ENCODE measurements at places on chromosomes 5 and 9.
A peak's percentile ranks its signal among the peaks of the same experiment; 100 is the strongest.

- no peak for DNase-seq
These were observed 39.6 kb upstream of the RXRA start for GRCh38 chr9:134286471-134287245.

DNA sequence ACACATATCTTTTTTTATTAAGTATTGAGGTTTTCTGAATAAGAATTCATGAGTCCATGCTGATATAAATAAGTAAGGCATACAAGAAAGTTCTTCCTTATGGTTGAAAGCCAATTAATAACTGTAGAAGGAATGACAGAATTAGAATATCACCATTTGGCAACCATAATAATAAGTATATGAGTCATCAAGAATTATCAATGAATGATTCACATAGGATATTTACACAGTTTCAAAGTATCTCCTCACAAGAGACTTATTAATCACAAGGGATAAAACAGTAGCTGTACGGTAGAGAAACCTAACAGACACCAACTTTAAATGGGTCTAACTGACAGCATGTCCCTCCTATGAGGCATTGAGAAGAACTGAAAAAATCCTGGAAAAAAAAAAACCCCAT, 161.6 kb downstream of the NR3C1 start:
- DNase-seq, result no peak

DNA sequence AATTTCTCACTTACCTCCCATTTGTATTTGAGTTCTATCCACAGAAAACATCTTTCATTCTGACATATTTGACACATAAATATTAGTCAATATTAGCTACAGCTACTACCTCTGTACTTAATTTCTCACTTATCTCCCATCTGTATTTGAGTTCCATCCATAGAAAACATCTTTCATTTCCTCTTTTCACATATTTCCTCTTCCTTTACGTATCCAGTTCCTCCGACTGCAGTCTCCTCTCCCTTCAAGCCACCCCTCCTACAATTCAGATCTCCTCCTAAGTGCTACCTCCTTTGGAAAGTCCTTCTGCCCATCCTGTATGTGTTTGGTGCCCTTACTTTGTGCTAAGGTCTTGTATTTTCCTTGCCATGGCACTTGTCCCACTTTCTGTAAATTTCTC, 1.6 kb downstream of the SREK1IP1 start:
- no peak for DNase-seq

GRCh38 chr5:142145106-142145900, 36.7 kb downstream of the NDFIP1 start:
- DNase-seq, result peak; percentile 71

- DNase-seq, result no peak
These were observed 124.9 kb upstream of the ZNF462 start for GRCh38 chr9:106738109-106738508.

- no peak for DNase-seq
These were observed 83.8 kb upstream of the NMUR2 start for GRCh38 chr5:152488869-152489268.

DNA sequence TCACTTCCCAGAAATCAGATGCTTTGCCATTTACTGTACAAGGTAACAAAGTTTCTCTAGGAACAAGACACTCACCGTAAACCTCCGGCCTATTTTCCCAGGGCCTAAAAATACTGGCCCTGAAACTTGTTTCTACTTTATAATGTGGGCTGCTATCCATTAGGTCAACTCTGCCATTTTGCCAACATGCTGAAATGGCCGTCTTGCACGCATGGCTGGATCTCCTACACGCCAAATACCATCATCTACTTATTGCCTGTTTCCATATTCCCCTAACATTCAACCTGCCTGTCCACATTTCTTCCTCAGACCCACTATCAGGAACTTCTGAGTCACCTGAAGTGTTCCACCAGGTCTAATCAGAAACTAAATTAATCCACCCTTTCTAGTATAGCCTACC, 4.7 kb downstream of the TBCA start:
- no peak for DNase-seq

GRCh38 chr5:159878988-159879471, 37.3 kb upstream of the ADRA1B start:
- DNase-seq, result peak; percentile 58

DNA sequence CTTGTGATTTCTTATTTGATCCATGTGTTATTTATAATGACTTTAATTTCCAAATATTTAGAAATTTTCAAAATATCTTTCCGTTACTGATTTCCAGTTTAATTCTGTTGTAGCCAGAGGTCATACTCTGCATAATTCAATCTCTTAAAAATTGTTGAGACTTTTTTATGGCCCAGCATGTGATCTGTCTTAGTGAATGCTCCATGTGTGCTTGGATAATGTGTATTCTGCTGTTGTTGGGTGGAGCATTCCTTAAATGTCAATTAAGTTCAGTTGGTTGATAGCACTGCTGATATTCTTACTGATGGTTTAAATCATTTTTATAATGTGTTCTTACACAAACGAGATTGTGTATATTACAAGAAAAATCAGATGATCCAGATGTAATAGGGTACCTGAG, 180.8 kb downstream of the RGS3 start:
- DNase-seq, result no peak

DNA sequence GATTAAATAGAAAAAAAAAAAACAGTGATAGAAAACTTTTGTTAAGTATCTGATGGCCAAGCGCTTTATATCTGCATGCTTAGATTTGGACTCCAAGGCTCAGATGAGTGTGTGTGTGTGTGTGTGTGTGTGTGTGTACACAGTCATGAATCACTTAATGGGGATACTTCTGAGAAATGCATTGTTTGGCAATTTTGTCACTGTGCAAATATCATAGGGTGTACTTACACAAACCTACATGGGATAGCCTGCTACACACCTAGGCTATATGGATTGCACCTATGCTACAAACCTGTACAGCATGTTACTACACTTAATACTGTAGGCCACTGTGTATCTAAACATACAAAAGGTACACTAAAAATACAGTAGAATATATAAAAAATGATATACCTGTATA, 635.6 kb upstream of the NUDT12 start:
- no peak for DNase-seq

- no peak for DNase-seq
These were observed 79.5 kb upstream of the ZSWIM6 start for GRCh38 chr5:61252643-61252925.

- DNase-seq, result no peak
These were observed 117.8 kb upstream of the SARDH start for GRCh38 chr9:133855802-133856521.

GRCh38 chr9:93099551-93100275, 3.7 kb downstream of the CARD19 start:
- DNase-seq, result no peak

All from RKO (cell line).